ENCODE measurements at places on chromosomes 13 and 19. TPM values are rescaled to one million over a fixed set of nuclear protein-coding genes. Genes with fewer than 3 reads are reported as not detected.

FUT6 gene
- total RNA-seq: 0.73 TPM

ZNF304 gene
- total RNA-seq: 7.5 TPM

AMER2 gene
- total RNA-seq: not detected

BAX gene
- 34.2 TPM for total RNA-seq

DNA sequence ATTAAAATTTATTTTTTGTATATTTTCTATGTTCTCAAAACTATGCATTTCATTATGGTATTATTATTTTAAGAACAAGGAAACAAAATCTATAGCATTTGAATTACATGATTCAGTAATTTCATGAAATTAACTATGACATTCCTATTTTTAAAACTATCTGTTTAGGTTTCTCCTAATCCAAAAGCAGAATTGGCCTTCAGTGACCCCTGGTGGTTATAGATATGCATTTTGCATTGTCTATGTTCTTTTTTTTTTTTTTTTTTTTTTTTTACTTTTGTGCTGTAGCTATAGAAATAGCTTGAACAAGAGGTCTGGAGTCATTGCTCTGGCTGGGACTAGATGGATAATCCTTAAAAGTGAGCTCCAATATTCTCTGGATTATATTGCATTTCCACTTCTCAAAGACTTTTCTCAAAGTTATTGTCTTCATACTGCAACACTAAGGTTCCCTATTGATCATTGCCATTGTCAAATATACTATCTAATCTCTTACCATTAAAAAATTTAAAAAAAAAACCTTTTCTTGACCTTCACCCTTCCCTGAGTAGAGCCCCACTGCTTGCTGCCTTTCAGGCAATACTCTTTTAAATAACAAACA is 15.9 kb upstream of the DNAJC3 start:
- no peak for DNase-seq

GRCh38 chr19:38134540-38135149 is 89.4 kb downstream of the DPF1 start:
- no peak for DNase-seq

- no peak for DNase-seq
These were observed 199.6 kb downstream of the SPRY2 start for GRCh38 chr13:80141123-80141849.

- no peak for DNase-seq
These were observed 1.9 kb upstream of the CRX start for GRCh38 chr19:47819858-47820257.

- no peak for DNase-seq
These were observed 350.1 kb downstream of the LIG4 start for GRCh38 chr13:107865318-107865575.

GRCh38 chr13:42272804-42273175 is 838 bp downstream of the AKAP11 start:
- DNase-seq: no peak

DNA sequence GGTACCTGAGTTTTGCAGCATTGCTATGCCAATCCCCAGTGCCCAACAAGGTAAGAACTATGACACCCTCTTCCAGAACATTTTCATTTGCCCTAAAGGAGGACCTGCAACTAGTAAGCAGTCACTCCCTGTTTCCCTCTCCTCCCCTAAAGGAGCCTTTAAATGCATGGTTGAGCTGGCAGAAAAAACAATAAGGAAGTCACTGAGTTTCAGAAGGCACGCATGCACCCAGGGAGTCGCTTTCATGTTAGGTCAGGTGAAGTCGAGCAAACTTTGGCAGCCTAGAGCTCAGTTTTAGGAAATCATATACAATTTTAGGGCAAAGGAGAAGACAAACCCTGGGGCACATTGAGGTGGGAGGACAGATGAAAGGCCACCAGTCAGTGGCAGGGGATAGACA is 11.8 kb downstream of the NLRP11 start:
- no peak for DNase-seq
